Activated T-helper 2 cell treated with anti-CD3 and anti-CD28 coated beads, Interferon-gamma antibody, Interleukin-2, Interleukin-4, amounts not matched to agents 10 μg/mL and 5 μg/mL and 100 μg/mL, durations not matched to agents 14 hours and 24 hours and 36 hours (primary cell): ENCODE measurements at places on chromosomes 4 and X. TPM values are rescaled to one million over a fixed set of nuclear protein-coding genes. Genes with fewer than 3 reads are reported as not detected.

AKAP14 gene
- not detected in 2 replicates for total RNA-seq

ETDB gene
- not detected in 2 replicates for total RNA-seq

ANK2 gene
- total RNA-seq, result 2.5 and 2.9 TPM in 2 replicates

DNA sequence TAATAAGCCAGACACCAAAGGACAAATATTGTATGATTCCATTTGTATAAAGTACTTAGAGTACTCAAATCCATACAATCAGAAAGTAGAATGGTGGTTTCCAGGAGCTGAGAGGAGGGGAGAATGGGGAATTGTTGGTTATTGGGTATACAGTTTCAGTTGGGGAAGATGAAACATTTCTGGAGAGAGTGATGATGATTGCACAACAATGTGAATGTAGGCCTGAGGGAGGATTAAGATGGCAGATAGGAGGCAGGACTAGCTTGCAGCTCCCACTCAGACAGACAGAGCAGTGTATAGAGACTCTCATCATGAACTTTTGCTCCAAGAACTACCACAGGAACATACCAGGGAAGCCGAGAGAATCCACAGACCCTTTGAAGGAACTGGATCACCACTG is 75.7 kb upstream of the PAK3 start:
- DNase-seq, result no peak

- no peak for DNase-seq
Observed at GRCh38 chrX:18810416-18810815, 103.0 kb downstream of the PPEF1 start.

DNA sequence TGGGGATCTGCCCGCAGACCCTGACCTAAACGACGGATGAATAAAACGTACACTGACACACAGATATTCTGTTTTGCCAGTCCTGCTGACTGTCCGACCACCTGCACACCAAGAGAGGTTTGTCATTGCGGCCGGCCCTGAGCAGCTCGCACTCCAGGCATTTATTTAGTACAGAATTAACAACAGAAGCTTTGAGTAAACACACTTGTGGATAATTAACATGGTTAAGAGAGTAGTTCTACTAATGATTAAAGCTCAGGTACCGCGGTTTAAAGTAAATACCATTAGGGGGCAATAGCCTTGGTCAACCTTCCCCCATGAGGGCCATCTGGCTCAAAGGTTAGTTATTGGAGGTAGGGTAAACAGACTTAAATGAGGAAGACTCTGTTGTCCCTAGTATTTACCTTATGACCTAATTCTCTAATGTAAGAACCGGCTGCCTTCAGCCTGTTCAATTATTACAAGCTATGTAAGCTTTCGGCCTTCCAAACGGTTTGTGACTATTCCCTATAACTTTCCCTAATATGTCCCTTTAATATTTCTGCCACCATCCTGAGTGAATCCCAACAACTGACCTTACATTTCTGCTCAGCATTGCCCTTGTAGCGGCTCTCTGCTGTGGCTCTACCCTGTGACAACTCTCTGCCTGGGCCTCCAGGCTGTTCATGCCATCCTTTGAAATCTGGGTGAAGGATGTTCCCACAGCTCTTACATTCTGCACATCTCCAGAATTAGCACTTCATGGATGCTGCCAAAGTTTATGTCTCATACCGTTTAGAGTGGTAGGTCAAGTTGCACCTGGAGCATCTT is 46.9 kb upstream of the SYTL5 start:
- no peak for DNase-seq

GRCh38 chr4:180596888-180597483 is 1646.2 kb upstream of the TENM3 start:
- no peak for DNase-seq

GRCh38 chrX:48971249-48972219 is at the start of gene KCND1:
TSS of gene KCND1 (minus strand) at chrX:48971844. CDS start at chrX:48970271, 1,573 bp downstream.
- no peak for DNase-seq

DNA sequence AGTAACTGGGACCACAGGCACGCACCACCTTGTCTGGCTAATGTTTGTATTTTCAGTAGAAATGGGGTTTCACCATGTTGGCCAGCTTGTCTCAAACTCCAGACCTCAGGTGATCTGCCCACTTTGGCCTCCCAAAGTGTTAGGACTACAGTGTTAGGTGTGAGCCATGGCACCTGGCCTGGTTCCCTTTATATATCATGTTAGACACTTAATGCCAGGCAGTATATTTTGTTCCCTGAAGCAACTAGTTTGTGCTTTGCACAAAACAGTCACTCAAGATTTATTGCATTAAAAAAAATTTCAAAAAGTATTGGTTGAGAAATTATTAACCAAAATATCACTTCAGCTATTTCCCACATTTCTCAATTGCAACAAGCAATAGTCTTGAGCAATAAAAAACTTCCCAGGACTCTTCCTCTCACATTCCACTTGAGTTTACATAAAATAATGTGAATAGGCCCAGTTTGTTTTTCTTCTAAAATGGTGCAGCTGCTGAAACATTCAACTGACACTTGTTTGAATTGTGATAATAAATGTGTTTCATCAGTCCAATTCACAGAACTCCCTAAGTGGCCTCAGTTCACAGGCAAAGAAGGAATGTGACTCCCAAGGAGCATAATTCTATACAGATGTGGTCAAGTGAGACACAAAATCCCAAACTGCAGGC is 22.7 kb downstream of the CXCL1 start:
- DNase-seq, result no peak

- no peak for DNase-seq
Observed at GRCh38 chr4:87511500-87511899, 17.7 kb downstream of the SPARCL1 start.
